ENCODE measurements at places on chromosomes 7 and 10.
A peak's percentile ranks its signal among the peaks of the same experiment; 100 is the strongest.

DNA sequence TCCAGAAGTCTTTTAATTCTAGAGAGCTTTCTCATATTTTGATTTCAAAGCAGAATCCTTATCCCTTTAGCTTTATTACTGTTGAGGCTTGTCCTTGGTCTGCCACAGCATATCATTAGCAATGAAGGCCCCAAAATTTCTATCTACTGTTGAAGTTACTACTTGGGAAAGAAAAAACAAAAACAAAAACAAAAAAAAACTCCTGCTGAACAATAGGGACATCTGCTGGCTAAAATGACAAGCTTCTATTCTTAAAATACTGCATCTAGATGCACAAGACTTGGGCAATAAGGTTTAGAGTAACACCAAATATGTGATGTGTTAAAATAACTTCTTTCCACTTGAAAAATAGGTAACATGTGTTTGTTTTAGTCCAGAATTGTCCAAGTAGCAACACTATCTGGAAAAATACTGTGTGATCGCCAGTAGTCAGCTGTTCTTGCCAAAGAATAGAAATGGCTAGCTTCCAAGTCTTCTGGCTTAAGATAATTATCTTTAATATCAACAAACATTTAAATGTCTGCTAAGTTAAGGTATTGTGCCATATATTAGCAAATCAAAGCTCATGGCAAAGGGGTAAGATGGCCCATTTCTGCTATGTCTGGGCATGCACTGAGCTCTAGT, 3.8 kb upstream of the DMTF1 start:
- no peak for DNase-seq

- DNase-seq: no peak
Observed at GRCh38 chr10:130171196-130171595, 35.0 kb downstream of the GLRX3 start.

- DNase-seq: no peak
Observed at GRCh38 chr7:85529201-85529600, 342.3 kb upstream of the SEMA3D start.

DNA sequence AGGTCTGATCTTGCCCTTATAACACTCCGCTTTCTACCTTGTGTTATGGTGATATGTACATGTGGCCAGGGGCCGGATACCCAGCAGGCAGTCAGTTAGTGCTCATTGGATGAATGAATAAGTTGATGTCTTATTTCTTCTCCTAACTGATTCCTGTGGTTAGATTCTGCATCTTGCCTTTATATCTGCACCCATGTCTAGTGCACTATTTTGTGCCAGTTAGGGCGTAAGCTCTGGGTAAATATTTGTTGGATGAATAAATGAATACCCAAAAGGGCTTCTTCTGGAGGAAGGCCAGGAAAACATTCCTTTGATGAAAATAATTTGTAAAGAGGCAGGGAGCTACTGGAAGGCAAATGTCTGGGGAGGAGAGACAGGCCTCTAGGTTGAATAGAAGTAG, 148.2 kb downstream of the CHN2 start:
- DNase-seq: no peak

- DNase-seq: no peak
Observed at GRCh38 chr7:66666313-66666952, 37.8 kb downstream of the KCTD7 start.

- DNase-seq: no peak
Observed at GRCh38 chr10:97046456-97047082, 139.2 kb downstream of the SLIT1 start.

DNA sequence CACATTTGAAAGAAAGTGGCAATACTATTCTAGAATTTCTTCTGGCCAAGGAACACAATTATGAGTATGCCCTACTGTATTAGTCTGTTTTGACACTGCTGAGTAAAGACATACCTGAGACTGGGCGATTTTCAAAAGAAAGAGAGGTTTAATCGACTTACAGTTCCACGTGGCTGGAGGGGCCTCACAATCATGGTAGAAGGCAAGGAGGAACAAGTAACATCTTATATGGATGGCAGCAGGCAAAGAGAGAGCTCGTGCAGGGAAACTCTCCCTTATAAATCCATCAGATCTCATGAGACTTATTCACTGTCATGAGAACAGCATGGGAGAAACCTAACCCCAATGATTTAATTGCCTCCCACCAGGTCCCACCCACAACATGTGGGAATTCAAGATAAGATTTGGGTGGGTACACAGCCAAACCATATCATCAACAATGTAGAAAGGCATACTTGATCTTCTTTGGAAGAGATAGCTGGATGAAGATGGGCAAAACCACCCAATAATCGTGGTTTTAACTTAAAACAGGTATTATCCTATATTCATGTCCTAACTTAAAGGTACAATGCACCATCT, 113.9 kb downstream of the ETV1 start:
- DNase-seq: no peak

DNA sequence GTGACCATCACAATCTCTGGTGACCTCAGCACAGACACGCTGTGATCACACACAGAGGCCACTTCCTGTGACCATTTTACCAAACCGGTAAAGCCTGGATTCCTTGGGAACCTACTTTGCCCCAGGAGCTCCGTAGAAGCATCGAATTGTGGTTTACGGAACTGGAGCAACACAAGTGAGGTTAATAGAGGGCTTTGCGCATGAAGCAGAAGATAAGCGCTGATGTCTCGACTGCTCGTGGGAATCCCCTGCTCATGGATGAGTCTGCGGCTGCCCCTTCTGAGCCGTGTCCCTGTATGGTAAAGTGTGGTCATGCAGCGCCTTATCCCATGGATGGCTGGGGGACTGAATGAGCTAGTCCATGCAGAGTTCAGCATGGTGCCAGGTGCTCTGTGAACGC, 53.6 kb downstream of the VIPR2 start:
- no peak for DNase-seq

DNA sequence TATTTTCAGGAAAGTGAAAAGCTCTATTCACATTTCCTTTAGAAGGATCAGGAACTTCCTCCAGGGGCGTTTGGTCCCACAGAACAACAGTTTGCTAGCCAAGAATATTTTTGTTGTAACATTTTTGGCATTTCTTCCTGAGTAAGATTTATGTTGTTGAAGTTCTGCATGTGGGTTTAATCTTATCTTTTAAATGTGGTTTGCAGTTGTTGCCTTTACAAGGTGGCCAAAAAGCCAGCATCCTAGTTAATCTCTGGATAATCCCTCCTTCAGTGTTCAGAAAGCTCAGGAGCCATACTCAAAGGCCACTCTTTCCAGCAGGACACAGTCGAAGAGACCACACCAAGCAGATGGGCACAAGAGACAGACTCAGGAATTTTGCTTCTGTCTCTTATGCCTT, 30.0 kb downstream of the SLC26A4 start:
- peak; percentile 39 for DNase-seq

GRCh38 chr10:6217611-6218010, 14.9 kb downstream of the PFKFB3 start:
- no peak for DNase-seq

DNA sequence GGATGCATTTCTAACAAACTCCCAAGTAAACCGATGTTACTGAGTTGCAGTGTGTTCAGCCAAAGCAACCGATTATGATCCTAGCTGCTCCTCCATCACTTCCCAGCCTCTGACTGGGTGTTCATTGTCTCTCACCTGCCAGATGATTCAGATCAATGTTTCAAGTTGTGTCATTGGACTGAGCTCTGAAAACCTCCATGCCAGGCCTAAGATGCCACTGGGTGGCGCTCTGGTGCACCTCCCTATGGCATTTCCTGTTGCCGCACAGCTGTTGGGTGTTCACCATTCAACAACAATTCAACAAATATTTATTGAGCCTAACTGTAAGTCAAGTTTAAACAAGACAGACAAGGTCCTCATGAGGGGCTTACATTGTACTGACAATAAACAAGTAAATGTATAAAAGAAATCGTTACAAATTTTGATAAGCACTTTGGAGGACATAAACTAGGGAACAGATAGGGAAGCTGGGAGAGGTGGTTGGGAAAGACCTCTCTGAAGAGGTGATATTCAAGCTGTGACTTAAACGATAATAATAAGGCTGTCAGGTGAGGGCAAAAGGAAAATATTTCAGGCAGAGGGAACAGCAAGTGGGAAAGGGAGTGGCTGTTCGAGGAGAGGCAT, 22.8 kb downstream of the RGR start:
- no peak for DNase-seq

DNA sequence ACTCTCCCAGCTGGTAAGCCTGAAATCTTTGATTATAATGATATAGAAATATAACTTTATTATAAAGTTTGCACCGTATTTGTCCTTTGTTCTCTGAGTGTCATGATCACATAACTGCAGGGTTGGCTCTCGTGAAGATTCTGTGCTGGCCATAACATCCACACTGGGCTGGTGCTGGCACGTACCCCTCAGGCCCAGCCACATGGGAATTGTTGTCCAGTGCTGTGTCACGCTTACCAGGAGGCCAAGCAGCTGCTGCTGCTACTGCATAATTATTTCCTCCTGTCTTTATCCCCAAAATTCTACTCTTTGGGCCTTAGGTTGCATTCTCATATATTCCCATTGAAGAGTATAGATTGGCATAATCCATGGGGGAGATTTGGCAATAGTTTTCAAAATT, 20.8 kb upstream of the UCN3 start:
- DNase-seq: no peak

- DNase-seq: no peak
Observed at GRCh38 chr7:70591643-70592042, 540.3 kb upstream of the GALNT17 start.

GRCh38 chr7:134844200-134844599, 64.8 kb downstream of the CALD1 start:
- no peak for DNase-seq

GRCh38 chr7:22116451-22117030, 170.8 kb upstream of the CDCA7L start:
- no peak for DNase-seq

DNA sequence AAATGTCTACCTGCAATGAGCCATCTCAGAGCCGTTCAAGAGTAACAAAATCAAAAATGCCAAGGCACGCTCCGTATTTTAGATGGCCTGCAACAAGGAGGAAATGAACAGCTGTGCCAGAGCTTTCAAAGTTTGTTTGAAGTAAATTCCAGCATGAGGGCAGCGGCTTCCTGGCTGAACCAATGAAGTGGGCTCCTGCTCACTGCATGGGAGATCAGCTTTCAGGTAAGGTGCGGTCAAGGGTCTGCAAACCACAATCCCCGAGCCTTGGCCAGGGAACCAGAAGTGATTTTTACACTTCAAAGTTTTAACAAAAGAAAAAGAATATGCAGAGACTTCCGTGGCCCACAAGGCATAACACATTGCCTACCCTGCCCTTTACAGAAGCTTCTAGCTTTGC, 120.6 kb downstream of the DIP2C start:
- no peak for DNase-seq

DNA sequence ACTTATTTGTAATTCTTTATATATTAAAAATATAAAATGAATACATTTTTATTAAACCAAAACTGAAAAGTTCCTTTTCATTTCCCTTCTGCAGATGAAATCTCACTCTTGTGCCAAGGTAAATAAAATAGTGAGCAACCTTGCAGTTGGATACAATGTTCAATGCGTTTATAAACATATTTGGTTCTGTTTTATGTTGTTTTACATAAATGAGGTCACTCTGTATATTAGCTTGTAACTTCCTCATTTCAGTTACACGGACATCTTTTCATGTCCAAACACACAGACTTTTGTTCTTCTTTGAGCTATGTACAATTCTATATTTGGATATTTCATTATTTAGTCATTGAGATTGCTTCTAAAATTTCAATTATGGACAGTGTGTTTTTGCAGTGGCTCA, 107.7 kb downstream of the BBS9 start:
- DNase-seq: no peak

GRCh38 chr10:57972783-57973182, 294.9 kb downstream of the IPMK start:
- DNase-seq: no peak

GRCh38 chr7:68245688-68246087, 1249.1 kb downstream of the TYW1 start:
- no peak for DNase-seq

GRCh38 chr7:82183634-82184033, 259.9 kb downstream of the CACNA2D1 start:
- no peak for DNase-seq

DNA sequence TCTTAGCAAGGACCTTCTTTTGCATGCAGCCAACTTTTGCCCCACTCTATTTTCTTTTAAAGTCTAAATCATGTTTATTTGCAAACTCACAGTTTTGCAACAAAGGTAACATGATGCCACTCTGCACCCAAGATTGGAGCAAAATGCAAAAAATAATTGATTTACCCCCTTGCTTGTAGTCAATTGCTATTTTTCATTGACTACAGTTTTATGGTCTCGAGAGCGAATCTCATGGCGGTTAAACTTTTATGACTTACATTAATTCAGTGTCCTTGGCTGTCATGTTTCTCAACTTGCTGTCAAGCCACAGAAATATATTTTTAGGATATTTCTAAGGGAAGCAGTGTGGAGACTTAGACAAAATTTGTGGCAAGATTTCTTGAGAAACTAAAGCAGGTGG, 110.0 kb upstream of the JCAD start:
- DNase-seq: no peak

- no peak for DNase-seq
Observed at GRCh38 chr7:94300176-94300835, 94.4 kb upstream of the COL1A2 start.

DNA sequence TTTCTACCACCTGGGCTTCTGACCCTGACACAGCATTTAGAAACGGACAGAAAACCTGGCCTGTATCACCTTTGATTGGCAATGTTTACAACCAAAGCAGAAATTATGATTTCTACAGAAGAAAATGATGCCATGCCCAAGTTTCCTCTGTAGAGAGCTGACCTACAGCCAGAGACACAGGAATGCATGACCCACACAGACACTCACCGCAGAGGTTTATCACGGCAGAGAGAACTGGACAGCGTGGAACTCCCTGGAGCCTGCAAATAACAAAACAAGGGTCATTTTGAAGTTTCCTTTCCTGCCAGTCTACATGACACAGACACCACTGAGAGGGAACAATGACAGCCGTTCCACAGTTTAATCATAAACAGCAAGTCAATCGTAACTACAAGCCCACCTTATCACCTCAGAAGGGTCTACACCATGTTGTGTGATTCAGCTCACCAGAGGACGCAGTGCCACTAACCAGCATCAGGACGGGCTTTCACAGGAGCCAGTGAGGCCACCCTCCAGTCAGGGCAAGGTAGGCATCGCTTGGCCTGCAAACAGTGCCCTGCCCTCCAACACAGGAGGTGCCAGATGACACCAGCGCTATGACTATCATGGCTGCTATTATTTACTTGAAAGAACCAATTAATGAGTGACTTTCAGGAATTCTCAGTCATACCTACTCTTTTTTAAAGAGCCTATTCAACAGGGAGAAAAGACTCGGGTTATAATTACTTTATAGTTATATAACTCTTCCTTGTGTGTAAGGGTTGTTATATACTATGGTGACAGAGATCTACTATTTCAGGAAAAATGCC, 139.9 kb downstream of the TNS3 start:
- DNase-seq: no peak

DNA sequence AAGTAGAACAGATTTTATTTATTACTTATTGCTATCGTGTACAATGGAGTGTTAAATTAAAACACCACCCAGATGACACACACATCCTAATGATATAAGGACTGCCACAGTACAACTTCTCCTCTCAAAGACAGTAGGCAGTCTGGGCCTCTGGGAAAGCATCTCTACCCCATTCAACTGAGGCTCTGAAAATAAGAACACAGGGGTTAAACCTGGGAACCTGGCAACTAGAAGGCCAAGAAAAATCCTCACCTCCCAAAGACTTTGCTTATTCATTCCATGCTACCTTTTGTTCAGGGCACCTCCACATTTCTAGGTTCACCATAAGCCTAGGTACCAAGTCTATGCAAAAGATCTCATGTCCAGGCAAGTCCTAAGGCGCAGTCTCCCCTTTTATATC, 125.4 kb upstream of the FEZF1 start:
- DNase-seq: no peak

All from esophagus muscularis mucosa (tissue), 4 donors.